ENCODE measurements at places on chromosomes 1 and 21. TPM values are rescaled to one million over a fixed set of nuclear protein-coding genes. Genes with fewer than 3 reads are reported as not detected.

The KRTAP7-1 gene
- total RNA-seq: not detected

The GJA8 gene
- total RNA-seq: not detected

DNA sequence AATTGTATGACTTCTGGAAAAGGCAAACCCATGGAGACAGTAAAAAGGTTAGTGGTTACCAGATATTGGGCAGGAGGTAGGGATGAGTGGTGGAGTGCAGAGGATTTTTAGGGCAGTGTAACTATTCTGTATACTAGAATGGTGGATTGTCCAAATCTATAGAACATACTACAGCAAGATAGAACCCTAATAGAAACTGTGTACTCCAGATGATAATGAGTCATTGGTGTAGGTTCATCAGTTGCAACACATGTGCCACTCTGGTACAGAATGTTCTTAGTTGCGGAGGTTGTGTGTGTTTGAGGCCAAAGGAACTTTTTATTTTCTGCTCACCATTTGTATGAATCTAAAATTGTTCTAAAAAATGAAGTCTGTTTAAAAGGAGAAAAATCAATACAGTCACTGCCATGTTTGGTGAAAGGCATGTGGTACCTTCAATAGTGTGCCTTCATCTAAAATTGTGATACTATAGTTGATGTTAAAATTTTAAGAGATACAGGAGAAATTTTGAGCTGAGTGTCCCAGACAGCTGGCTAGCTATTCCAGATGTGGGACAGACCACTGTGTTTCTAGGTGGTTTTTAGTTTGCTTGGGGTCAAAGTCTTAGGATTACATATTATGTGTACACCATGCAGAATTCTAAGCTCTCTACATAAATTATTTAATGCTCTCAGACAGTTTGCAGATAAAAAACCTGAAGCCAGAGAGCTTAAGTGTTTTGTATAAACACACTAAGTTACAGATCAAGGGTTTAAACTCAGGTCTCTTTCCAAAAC lies 150.5 kb downstream of the RPS6KC1 start:
- no peak for DNase-seq

- no peak for DNase-seq
Measured at GRCh38 chr1:150321826-150322166, 463 bp downstream of the PRPF3 start.

DNA sequence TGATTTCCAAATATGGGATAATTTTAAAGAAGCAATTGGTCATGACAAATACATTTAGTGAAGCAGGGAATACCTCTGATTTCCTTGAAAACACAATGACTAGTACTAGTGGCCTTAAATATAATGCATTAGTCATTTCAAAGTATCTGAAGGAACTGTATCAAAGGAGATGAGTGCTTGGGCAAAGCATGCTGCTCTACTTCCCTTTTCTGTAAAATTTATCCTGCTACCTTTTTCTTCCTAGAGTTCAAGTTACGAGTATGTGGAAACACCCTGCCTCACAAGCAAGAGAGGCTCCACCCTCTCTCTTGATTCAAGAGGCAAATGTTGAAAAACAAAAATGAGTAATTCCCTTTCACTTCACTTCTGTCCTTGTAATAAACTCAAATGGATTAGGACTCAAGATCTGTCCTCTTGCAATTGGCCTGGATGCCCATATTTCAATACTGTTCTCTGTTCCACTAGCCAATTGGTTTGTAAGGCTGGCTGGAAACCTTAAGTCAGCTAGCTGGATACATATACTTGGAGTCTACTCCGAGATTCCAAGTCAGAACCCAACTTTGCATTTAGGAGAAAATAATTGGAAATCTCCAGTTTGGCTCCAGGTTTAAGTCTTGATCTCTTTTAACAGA lies 92.5 kb downstream of the CDC42BPA start:
- DNase-seq: no peak

Measured in mesothelial cell of epicardium (in vitro differentiated cells).